CD4-positive, alpha-beta T cell treated with Interleukin-17A for 4 hours (primary cell): ENCODE measurements at places on chromosomes 7 and 10.

DNA sequence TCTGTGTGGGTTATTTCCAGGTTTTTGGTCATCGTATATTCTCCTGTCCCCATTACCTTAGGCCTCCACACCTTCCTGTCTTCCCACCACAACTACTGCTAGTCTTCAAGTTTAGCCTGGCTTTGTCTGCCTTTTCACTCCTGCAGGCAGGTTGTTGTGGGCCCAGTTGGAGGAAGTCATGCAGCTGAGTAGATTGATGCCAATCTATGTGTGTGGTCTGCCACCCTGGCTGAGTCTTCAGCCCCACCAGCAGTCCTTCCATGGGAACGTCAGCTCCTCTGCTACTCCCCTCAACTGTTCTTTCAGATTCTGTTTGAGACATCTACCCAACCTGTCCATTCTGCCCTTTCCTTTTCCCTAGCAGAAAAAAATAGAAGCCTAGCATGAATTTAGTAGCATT, 6.3 kb downstream of the RINT1 start:
- DNase-seq, result no peak

DNA sequence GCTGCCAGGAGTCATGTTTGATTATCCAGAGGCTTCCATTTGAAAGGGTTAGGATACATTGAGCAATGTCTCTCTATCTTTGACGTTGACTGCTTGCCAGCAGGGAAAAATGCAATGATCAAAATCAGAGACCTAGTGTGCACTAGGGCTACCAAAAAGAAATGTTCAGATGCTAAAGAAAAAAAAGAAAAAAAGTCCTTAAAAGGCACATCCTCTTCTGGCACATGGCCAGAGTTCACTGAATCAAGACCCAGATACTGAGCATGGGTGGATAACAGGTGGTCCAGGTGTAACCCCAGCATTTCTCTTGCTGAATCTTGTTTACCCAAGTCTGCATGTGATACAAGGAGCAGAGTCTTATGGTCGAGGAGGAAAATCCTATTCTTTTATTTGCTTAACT, 899.3 kb downstream of the SORCS3 start:
- DNase-seq, result no peak

- DNase-seq, result no peak
Measured at GRCh38 chr10:58817201-58817846, 304.7 kb downstream of the BICC1 start.

DNA sequence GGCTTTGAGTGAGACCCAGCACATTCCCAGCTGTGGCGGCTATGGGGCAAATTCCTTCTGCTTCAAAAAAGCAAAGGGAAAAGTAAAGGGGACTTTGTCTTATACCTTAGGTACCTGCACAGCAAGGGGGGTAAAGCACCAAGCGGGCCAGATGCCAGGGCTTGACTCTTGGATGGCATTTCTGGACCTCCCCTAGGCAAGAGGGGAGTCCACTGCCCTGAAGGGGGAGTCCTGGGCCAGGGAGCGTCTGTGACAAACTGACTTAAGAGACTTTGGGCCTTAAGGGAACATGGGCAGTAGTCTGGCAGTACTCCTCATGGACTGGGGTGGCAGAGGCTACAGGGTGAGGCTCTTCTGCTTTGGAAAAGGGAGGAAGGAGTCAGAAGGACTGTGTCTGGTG, 16.1 kb upstream of the FOXI2 start:
- DNase-seq, result no peak

GRCh38 chr10:125707541-125708468, 11.7 kb upstream of the EDRF1 start:
- DNase-seq, result no peak

DNA sequence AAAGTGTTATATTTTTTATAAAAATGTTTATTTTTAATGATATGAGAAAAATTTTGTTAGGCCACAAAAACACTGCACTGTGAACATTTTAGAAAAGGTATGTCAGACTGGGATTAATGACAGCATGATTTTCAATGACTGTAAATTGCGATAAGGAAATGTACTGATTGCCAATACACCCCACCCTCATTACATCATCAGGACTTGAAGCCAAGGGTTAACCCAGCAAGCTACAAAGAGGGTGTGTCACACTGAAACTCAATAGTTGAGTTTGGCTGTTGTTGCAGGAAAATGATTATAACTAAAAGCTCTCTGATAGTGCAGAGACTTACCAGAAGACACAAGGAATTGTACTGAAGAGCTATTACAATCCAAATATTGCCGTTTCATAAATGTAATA, 64.8 kb upstream of the CAPZA2 start:
- DNase-seq, result no peak

GRCh38 chr10:112584276-112584675, 137.3 kb downstream of the VTI1A start:
- DNase-seq, result no peak

- DNase-seq, result no peak
Measured at GRCh38 chr7:2689951-2690705, 2.1 kb downstream of the AMZ1 start.

- no peak for DNase-seq
Measured at GRCh38 chr10:118266098-118266748, 75.9 kb downstream of the FAM204A start.
